ENCODE measurements at places on chromosomes 7 and 10.
A peak's percentile ranks its signal among the peaks of the same experiment; 100 is the strongest.

DNA sequence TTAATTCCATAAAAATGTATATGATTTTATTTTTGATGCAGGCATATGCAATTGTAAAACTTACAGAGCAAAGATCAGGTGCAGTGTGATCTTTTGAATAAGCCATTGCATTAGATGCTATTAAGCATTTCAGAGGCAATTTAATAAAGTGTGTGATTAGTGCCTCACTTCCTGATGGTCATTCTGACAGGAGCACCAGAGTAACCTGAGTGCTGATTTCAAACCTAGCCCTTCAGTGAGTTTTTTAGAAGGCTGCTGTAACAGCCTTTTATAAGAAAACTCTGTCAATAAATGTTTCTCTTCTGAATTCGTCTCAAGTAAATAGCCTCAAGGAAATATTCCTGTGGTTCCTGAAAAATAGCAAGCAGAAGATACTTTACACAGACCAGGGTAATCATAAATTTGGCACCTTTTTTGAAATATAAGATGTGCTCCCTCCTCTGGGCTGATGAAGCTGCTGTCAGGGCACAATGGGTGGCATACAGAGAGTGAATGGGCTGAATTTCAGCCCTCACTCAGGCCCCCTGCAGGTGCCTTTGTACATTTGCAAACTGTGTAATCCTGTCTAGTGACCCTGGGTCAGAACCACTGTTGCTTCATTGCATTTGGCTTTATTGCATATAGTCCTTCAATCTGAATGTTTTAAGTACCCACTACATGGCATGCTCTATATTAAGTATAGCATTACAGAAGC is 193.7 kb upstream of the CSTF2T start:
- DNase-seq: no peak

GRCh38 chr7:138477081-138477578 is 17.1 kb downstream of the TRIM24 start:
- DNase-seq: no peak

DNA sequence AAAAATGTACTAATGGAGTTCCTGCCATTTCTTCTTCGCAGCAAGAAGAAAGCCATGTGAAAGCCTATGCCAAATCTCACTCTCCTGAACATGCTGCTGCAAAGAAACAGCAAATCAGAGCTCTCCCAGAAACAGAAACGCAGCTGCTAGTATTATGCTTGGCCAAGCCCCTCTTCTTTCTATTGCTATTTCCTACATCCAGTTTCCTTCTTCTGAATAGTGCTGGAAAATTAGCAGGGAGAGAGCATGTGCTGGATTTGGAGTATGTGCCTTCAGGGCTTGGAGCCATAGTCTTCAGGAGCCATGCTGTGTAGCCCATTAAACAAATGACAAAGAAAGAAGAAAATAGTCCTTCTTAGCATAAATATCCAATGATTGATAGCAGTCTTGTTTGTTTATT is 852.0 kb upstream of the PHF14 start:
- no peak for DNase-seq

DNA sequence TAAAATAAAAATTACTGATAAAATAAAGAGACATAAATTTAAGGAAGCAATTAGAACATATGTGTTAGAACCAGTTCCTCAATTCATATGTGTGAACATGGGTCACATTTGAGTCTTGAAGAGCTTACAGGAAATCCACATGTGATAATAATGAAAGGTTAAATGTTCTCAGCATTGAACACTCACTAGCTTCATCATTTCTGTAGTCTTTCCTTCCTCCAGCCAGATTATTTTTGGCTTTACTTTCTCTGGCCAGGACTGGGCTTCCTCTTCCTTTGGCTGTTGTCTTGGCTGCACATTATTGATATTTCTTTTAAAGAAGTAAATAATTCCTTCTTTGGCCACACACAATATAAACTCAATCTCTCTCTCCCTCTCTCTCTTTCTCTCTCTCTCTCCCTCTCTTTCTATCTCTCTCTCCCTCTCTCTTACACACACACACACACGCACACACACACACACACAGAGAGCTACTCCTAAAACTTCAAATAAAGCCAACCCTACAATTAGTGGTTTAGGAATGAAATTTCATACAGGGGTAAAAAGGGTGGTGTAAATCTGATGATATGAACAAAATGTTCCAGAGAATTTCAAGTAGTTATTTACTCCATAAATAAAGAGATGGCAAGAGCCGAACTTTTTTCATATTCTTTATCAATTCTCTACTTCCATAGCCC is 171.2 kb downstream of the REEP3 start:
- DNase-seq: no peak

- no peak for DNase-seq
Observed at GRCh38 chr10:49076741-49077521, 38.4 kb downstream of the VSTM4 start.

DNA sequence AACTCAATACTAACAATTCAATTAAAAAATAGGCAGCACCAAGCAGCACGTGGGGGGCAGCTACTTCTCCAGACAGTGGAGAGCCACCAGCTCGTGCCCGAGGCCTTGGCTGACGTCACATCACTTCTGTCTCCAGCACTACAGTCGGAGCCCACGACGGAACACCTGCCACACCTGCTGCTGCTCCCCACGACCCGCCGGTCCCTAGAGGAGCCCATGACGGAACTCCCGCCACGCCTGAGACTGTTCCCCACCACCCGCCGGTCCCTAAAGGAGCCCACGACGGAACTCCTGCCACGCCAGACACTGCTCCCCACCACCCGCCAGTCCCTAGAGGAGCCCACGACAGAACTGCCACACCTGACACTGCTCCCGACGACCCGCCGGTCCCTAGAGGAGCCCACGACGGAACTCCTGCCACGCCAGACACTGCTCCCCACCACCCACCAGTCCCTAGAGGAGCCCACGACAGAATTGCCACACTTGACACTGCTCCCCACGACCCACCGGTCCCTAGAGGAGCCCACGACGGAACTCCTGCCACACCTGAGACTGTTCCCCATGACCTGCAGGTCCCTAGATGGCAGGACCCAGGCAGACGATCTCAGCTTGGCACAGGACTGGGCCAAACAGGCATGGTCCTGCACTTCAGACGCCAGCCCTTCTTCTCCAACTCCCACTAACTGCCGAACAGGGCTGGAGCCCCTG is 258.0 kb downstream of the ELFN1 start:
- no peak for DNase-seq

GRCh38 chr7:94908323-94909178 is 1.2 kb downstream of the PPP1R9A start:
- DNase-seq: peak; percentile 69

DNA sequence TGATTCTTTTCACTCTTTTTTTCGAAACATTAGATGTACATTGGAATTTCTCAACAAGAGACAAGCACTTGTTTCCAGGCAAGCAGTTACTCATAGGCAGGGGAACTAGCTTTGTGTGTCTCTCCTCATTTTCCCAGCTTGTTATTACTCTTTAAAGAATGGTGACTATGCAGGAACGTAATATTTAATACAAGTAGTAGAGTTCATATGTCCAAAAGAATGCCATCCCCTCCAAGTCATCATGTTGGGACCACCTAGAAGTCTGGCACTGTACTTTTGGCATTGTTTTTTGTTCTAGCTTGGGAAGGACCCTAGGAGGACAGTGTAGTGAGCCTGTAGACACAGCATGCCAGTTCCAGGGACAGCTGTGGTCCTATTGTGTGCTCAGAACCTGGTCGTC is 650.7 kb downstream of the INHBA start:
- no peak for DNase-seq

DNA sequence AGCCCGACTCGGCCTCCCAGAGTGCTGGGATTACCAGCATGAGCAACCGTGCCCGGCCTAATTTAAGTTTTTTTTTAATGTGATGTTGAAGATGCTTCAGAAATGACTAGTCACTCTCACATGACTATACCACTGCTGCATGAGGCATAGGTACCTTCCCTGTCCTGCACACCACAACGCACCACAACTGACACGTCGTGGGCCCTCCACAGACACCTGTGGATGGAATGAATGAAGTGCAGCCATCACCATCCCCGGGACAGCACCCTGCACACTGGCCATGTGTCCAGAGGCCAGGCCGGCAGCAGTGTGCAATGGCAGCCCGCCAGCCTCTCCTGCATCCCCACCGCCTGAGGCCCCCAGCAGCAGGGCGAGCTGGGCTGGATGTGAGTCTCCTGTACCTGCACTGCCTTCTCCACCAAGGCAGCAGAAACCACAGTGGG is 55.1 kb downstream of the VOPP1 start:
- DNase-seq: no peak

- no peak for DNase-seq
Observed at GRCh38 chr7:96418581-96418980, 96.7 kb upstream of the SLC25A13 start.

DNA sequence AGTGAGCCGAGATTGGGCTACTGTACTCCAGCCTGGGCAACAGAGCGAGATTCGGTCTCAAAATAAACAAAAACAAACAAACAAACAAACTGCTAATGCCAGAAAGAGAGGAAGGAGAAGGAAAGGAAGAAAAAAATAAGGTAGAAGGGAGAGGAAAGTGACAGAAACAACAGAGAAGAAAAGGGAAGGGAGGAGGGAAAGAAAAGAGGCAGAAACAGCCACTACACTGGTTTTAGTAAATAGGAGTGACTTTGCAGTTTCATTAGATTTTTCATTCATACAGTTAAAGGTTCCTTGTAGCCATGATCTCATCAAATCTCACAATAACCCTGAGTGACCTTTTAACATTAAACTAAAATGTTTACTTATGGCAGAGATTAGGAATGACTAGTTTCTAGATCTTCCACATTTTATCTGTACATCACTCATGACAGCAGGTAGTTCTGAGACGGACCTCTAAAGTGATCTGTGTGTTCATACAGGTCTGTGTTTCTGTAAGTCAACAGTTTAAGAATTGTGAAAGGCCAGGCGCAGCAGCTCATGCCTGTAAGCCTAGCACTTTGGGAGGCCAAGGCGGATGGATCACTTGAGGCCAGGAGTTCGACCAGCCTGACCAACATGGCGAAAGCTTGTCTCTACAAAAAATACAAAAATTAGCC is 191.3 kb upstream of the KLF14 start:
- DNase-seq: no peak

- DNase-seq: no peak
Observed at GRCh38 chr7:125878988-125879387, 949.4 kb upstream of the POT1 start.

DNA sequence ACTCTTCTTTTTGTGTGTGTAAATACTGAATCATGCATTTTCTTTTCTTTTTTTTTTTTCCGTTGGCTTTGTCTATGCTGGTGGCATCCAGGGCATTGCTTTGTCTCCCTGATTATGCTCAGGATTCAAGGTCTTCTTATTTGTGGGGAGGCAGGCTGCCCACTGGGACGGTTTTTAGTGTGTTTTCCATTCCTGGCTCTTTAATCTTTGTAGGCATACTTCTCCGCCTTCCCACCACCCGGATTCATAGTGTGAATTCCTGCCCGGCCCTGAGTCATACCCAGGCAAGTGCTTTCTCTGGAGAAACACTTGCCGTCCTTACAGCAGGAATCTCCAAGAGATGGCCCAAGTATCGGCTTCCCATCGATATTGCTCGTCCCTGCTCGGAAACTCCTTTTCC is 5.2 kb downstream of the ZNF655 start:
- DNase-seq: no peak
